Activated B cell treated with CpG ODN at 0.5 μM for 24 hours (primary cell): ENCODE measurements at places on chromosomes 2 and 18. TPM values are rescaled to one million over a fixed set of nuclear protein-coding genes. Genes with fewer than 3 reads are reported as not detected.

The ANTXR1 gene
- total RNA-seq: not detected in 2 replicates

GRCh38 chr2:234457421-234457820 is 39.5 kb downstream of the ARL4C start:
- peaks cover 47% of the 10 kb centered on the region for H3K4me1 ChIP-seq
- no peak overlapping the region for H3K4me3 ChIP-seq
- H3K27ac ChIP-seq: no peak overlapping the region
- no peak for DNase-seq
- H3K36me3 ChIP-seq: peaks cover 3% of the 10 kb centered on the region

GRCh38 chr2:235433860-235434259 is 60.0 kb upstream of the AGAP1 start:
- DNase-seq: no peak
- H3K4me3 ChIP-seq: no peak overlapping the region
- no peaks in the 10 kb centered on the region for H3K4me1 ChIP-seq

- H3K27ac ChIP-seq: no peak overlapping the region
- no peaks in the 10 kb centered on the region for H3K4me1 ChIP-seq
- H3K36me3 ChIP-seq: no peaks in the 10 kb centered on the region
- no peaks in the 10 kb centered on the region for H3K27me3 ChIP-seq
- no peak for DNase-seq
These were observed 77.2 kb upstream of the NFU1 start for GRCh38 chr2:69514406-69514805.

DNA sequence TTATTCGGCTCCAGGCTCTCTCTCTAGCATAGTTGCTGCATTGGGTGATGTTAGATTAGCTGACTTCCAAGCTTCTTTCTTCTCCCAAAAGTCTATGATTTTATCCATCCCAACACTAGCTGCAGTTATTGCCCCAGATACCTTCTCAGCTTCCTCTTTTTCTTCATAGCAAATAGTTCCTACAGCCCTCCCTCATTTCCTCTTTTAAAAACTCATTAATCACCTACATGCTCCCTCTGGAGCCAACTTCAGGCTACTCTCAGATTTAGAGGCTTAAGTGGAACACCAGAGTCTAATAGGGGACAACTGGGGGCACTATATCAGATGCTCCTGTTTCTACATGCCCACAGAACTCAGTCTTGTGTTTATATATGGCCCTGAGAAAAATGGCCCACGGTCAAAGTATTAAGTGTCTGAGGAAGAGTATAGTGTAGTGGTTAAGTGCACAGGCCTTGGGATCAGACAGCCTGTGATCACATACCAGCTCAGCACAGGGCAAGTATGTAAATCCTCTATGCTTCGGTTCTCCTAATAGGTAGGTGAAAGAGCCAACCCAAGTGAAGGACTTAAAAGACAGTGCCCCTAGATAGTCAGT is 241.9 kb upstream of the SLC14A2 start:
- no peaks in the 10 kb centered on the region for H3K27me3 ChIP-seq
- peaks cover 21% of the 10 kb centered on the region for H3K4me1 ChIP-seq
- no peak overlapping the region for H3K4me3 ChIP-seq
- no peak overlapping the region for H3K27ac ChIP-seq

DNA sequence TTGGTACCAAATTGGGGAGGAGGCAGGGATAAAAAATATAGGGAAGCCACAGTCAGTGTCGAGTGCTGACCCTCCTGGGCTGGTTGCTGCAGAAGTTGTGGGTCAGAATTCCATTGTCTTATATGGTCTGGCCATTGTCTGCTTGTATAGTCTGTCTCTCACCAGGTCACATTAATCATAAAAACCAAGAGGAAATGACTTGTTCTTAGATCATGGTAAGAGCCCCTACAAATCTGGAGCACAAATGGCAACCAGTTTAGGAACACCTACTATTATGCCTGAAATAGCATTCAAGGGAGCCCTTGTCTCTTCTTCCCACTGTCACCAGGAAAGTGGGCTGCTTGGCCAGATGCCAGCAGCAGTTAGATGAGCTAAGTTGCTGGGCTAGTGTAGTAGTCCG is 119.7 kb upstream of the RMP24 start:
- H3K36me3 ChIP-seq: no peaks in the 10 kb centered on the region
- H3K4me1 ChIP-seq: no peaks in the 10 kb centered on the region
- H3K4me3 ChIP-seq: no peak overlapping the region
- peaks cover 7% of the 10 kb centered on the region for H3K27me3 ChIP-seq

- H3K36me3 ChIP-seq: no peaks in the 10 kb centered on the region
- peaks cover 10% of the 10 kb centered on the region for H3K4me1 ChIP-seq
- no peak overlapping the region for H3K27ac ChIP-seq
- no peak overlapping the region for H3K4me3 ChIP-seq
- DNase-seq: no peak
- H3K27me3 ChIP-seq: no peaks in the 10 kb centered on the region
These were observed 215.1 kb downstream of the LDLRAD4 start for GRCh38 chr18:13433685-13434084.
